ENCODE measurements at places on chromosomes 6 and 20.

- DNase-seq = no peak
These were observed 5.5 kb upstream of the SOX4 start for GRCh38 chr6:21587961-21588480.

DNA sequence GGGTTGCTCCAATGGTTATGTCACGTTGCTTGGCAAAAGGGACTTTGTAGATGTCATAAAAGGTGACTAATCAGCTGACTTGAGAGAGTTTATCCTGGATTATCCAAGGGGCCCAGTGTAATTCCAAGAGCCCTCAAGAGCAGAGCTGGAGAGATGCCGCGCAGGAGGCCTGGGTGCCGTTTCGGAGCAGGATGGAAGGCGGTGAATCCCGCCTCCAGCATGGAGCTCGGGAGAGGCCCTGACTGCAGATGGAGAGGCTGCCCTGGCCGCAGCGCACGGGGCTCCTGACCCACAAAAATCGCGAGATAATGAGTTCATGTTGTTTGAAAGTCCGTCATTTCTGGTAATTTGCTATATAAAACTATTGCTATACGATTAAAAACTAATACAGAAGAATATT is 219.8 kb downstream of the ZDHHC14 start:
- no peak for DNase-seq

- no peak for DNase-seq
These were observed 58.6 kb downstream of the TOX2 start for GRCh38 chr20:43973231-43973630.

GRCh38 chr20:58407966-58408557 is 19.0 kb downstream of the VAPB start:
- no peak for DNase-seq

GRCh38 chr6:144493035-144493910 is 208.1 kb downstream of the UTRN start:
- no peak for DNase-seq

- DNase-seq = no peak
These were observed 2.9 kb downstream of the CHRNA4 start for GRCh38 chr20:63357921-63358905.

- DNase-seq = no peak
These were observed 6.2 kb downstream of the C20orf204 start for GRCh38 chr20:64042054-64042781.

- DNase-seq = no peak
These were observed 4.6 kb downstream of the MAP3K4 start for GRCh38 chr6:160996131-160996601.

DNA sequence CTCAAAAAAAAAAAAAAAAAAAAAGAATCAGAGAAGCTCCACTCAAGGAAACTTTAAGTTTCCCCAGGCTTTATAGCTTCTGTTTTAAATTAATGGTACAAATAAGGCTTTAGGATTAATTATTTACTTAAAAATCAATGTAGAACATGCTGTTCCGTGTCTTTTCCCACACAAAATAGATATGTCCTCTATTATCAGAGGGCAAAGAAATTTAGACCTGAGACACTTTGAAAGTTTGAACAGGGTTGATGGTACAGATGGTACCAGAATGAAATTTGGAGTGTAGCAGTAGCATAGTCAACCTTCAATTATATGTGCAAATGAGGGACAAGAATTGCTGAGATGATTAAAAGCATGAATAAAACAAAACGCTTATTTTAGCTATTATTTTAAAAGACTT is 32.2 kb upstream of the REV3L start:
- DNase-seq = no peak

DNA sequence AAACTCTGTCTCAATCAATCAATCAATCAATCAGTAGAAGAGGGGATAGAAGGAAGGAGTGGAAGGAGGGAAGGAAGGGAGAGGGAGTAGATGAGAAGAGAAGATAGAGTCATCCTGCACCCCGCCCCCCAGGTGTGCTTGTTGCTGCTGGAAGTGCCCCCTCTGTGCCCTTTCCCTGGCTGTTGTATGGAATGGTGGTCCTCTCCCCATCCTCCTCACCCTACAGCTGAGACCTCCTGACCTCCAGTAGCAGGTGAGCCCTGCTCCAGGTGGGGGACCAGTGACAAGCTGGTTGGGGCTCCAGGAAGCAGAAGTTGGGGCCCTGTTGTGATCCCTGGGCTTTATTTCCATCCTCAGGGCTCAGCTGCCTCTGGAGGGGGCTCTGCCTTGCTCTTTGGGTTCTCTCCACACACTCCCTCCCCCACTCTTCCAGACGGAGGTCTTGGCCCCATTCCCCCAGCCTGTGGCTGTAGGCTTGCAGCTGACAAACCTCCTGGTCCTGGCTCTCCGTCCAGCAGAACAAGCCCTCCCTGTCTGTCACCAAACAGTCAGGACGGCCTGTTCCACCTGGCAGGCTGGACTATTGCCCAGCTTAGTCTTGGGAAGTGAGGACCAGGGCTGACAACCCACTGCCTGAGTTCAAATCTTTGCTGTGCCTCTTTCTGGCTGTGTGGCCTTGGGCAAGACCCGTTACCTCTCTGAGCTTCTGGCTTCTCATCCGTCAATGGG is 26.0 kb upstream of the SCRT2 start:
- no peak for DNase-seq

DNA sequence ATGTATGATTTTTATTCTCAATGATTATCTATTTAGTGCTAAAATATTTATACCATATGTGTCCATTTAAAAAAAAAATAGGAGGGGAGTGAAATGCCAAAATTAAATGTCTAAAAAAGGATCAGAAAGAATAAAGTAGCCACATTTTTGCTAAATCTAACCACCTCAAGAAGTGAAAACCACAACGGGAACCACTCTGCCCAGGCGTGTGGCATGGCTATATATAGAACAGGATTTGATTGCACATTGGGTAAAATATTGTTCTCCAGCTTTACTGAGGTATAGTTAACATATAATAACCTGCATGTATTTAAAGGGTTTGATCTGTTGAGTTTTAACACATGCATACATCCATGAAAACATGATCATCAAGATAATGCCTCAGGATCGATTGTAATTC is 19.0 kb upstream of the AFDN start:
- DNase-seq = no peak

- DNase-seq = no peak
These were observed 82.8 kb downstream of the GFRA4 start for GRCh38 chr20:3580412-3580811.

GRCh38 chr6:138487102-138487604 is 12.1 kb downstream of the NHSL1 start:
- DNase-seq = no peak

DNA sequence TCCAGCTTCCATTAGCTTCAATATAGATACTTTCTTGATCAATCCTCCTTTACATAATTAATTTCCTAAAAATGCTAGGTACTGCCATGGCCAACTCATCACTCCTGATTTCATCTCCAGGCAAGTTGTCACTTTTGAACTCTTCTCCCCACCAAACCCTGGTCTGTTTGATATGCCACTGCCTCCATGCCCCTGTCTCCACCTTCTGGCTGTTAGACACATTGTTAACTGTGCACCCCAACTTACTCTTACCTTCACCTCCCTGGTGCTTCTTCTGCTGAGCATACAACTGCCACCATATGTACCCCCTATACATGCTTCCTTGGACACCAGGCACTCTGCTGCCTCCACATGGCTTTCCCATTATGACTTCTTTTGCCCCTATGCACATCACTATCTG is 21.9 kb upstream of the AIG1 start:
- no peak for DNase-seq

- no peak for DNase-seq
These were observed 231.5 kb upstream of the ID4 start for GRCh38 chr6:19605624-19606023.

- no peak for DNase-seq
These were observed 15.8 kb upstream of the FBXO9 start for GRCh38 chr6:53049415-53049814.

DNA sequence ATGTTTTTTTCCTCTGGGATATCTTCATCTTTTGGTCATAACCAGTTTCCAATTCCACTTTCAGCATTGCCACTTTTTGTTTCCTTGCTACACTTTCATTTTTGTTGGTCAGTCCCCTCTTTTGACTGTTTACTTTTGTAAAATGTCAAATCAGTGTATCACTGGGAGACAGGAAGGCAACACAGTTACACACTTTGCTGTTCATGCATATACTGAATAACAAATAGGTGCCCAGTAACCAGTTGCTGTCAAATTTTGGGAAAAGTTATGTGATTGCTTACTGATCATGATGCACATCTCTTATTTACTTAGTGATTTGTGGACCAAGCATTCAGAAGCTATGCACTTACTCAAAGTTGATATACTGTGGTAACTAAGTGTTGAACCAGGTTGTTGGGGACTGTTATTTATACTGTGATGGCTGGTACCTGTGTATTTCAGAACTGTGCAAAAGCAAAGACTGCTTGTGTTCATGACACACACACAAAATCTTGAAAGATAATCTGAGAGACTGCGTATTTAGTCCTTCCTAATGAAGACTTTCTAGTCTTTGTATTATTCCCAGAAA is 41.0 kb downstream of the ZNF292 start:
- DNase-seq = no peak

GRCh38 chr6:83709748-83710050 is 798 bp upstream of the SNAP91 start:
- DNase-seq = no peak

DNA sequence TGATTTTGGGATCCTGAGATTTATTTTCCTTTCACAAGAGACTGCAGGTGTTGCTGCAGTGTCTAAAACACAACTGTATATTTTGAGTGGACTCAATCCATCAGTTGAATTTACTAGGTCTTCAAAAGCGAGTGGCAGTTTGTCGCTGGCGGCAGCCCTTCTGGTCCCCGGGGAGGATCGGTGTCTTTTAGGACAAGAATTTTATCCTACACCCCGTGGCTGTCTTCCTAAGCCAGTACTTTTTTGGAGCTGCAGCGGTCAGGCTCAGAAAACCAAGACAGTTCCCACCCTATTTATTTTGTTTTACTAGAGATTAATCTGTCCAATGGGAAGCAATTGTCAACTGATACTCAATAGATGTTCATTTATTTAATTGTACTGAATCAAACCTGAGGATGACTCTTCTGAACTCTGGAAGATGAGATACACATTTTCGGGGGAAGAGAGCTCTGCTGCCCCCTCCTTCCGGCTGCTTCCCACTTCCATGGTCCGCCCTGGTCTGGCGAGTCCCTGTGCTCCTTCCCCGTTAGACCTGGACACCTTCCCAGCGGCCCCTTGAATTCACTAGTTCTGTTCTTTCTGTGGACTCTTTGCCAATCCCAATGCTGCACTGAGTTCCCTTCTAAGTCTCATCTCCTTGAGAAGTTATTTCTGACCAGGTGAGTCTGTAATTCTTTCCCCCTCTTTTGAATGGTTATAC is 90.6 kb downstream of the ERMARD start:
- DNase-seq = no peak

DNA sequence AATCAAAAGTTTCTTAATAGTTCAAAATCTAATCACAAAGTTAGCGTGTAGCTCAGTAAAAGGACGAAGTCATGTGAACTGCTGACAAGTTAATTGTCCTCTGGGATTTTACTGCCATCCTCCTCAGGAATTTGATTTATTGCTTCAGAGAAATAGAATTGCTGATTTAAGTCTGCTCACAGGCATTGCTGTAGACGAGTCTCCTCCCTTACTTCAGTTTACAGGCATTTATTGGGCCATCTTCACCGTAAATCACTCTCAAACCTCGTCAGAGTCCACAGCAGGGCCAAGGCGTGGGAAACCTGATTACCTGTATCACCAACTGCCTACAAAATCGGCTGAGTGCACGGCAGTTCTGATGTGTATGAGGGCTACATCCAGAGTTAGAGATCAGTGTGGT is 119.1 kb upstream of the PDE10A start:
- no peak for DNase-seq

GRCh38 chr6:36358226-36358915 is 21.7 kb upstream of the BNIP5 start:
- no peak for DNase-seq

- no peak for DNase-seq
These were observed 221.2 kb downstream of the TPBG start for GRCh38 chr6:82584856-82585255.

DNA sequence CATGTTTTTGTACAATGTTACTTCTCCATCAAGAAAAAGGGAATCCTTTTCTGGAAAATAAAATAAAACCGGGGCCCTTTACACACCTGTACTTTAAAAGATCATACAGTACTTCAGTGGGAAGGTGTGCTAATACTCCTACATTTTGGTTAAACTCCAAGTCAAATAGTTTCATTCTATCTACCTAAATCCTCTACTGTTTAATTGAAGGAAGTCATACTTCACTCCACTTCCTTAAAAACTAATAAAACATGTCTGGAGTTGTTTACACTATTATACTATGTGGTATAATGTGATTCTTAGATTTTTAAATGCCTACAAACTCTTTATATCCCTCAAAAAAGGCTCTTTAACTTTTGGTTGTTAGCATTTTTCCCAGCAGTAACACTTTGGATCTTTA is 18.6 kb upstream of the HBS1L start:
- no peak for DNase-seq

DNA sequence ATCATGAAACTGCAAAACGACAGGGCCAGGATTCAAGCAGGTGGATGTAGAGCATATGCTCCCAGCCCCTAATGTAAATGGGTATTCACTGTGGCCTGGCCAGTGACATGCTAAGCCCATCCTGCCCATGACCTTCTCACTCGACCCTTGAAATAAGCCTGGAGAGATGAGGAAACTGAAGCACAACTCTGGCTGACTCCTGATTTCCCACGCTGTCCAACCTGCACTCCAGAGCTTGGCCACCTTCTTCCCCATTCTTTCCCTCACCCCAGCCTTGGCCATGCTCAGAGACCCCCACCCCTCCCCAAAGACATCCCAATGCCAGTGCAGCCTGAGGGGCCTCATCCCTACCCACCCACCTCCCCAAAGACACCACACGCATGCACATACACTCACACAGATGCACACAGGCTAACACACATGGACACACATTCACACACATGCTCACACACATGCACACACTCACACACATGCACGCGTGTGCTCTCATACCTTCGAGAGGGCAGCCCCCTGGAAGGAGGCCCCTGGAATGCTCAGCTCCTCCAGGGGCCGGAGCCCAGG is 12.4 kb downstream of the TFEB start:
- no peak for DNase-seq

All from cortex of kidney (tissue), 1 donor.